ENCODE measurements at places on chromosomes 1 and 21.

DNA sequence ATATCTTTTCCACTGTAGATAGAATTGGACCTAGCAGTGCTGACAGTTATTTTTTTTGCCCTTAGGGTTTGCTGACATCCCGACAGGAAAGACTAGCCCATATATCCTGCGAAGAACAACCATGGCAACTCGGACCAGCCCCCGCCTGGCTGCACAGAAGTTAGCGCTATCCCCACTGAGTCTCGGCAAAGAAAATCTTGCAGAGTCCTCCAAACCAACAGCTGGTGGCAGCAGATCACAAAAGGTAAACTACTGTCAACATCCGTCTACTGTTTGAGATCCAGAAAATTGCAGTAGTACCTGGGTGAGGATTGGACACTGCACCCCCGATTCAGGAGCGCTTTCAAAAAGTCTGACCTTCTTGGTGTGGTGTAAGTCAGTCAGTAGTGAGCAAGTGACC lies 55.8 kb downstream of the CENPF start:
- no peak for DNase-seq

DNA sequence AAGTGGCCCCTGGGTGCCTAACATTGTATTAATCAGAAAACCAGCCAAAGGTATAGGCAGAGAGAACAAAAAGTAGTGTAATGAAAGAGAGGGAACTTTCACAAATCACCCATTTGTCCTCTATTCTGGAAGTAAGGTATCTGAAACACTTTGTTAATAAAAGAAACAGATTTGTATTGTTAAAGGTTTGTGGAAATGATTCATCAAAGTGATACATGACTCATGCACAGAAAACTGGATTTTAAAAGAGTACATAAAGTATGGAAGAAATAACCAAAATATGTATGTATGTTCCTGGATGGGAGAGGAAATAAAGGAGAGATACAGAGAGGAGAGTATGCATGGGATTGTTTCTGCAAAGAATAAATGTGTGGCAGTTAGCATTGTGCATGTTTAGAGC lies 126.8 kb downstream of the RGS21 start:
- DNase-seq: no peak

DNA sequence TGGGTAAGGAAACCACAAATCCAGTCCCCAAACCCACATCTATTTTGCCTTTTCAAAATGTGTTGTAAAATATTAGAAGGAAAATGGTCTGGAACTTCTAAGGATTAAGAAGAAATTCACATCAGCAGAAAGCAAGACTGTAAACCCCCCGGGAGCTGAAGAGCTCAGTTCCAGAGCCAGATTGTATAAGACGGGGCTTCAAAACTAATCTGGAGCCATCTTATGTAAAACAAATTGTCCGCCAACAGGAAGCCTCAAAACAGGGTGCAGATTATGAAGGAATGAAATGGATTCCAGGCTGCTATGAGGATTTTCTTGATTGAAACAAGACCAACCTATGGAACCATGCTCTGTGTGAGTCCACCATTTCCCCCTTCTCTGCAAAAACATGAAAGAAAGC lies 25.1 kb upstream of the HUNK start:
- no peak for DNase-seq

DNA sequence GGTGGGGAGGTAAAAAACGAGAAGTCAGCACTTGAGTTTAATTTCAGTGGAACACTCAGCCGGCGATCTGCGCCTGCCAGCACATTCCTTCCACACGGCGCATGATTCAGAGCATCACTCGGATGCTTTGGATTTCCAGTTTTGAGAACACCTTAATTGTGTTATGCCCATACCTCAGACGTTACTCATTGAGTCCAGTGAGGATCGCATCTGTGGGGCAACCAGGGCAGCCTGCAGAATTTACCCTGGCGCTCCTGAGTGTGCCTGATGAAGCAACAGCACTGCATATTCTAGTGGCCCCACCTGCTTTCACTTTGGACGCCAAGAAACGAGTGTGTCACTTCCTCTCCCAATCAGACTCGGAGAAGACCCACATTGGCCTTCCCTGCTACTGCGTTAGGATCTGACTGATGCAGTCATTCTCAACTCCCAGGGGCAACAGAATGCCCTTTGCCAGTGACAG lies 19.9 kb downstream of the FAM89A start:
- DNase-seq: no peak

GRCh38 chr1:65793359-65793732 lies 651 bp downstream of the PDE4B start:
- DNase-seq: no peak

DNA sequence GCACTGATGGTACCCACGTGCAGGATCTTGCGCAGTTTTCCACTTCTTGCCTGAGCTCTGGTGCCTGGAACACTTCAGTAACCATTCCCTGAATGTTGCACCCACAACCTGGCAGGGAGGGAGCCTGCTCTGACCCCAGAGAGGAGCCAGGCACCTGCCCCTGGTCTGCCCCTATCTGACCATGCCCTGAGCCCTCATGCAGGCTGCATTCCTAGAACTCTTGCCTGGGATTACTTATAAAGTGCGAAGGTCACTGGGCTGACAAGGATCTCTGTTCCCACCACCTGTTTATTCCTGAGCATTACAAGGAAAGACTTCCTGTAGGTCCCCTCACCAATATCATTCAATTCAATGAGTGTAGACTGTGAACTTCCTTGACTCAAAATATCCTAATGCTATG lies 191.9 kb upstream of the FMN2 start:
- DNase-seq: no peak

GRCh38 chr1:162823771-162824525 lies 33.4 kb downstream of the HSD17B7 start:
- no peak for DNase-seq

DNA sequence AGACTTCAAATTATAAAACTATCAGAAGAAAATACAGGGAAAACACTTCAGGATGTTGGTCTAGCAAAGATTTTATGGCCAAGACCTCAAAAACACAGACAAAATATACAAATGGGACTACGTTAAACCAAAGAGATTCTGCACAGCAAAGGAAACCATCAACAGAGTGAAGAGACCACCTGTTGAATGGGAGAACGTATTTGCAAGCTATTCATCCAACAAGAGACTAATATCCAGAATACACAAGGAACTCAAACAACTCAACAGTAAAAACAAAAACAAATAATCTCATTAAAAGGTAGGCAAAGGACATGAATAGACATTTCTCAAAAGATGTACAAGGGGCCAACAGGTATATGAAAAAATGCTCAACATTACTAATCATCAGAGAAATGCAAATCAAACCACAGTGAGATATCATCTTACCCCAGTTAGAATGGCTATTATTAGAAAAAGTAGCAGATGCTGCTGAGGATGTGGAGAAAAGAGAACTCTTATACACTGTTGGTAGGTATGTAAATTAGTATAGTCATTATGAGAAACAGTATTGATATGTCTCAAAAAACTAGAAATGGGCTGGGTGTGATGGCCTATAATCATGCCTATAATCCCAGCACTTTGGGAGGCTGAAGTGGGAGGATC lies 112.6 kb downstream of the LRIG2 start:
- no peak for DNase-seq

GRCh38 chr1:166511761-166512160 lies 327.5 kb upstream of the POGK start:
- DNase-seq: no peak

DNA sequence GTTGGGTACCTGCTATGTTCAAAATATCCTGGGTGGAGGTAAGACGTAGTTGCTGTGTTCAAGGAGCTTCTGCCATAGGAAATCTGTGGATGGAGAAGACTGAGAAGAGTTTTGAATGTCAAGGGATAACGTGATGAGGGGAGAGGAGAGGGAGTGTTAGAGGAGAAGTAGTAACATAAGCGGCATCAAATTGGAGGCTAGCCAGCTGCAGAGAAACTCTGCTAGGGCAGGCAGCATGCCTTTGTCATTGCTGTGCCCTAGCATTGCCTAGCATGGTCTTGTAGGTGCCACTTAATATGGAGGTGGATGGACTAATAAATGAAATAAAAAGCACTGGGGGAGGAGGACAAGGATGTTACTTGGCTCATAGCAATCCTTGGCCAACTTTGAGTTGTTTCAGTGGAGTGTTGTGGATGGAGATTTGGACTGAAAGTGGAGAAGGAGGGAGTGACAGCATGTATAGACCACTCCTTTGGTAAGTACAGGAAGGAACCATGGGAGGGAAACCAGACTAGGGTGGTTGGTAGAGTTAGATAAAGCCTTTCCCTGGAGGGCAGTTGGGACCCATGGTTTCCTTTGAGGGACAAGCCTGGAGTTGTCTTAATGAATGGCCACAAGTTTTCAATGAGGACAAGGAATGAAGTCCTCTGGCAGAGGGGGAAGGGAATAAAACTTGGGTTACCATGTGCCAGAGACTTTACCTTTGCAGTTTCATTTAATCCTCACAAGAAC lies 6.3 kb downstream of the VANGL1 start:
- DNase-seq: no peak

DNA sequence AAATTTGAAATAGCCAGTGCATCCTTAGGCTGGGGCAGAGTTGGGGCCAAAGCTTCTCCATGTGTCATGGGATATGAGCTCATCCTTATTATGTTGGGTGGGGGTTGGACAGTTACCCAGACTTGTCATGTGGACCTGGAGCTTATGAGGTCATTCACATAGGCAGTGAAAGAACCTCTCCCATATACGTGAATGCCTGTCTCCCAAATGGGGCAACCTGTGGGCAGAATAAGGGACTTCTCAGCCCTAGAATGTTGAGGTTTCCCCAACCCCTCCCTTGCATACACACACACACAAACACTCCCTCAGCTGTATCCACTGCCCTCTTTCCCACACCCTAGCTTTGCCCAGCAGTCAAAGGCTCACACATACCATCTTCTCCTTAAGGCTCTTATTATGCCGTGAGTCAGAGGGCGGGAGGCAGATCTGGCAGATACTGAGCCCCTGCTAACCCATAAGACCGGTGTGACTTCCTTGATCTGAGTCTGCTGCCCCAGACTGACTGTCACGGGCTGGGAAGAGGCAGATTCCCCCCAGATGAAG lies 2.3 kb upstream of the IVL start:
- DNase-seq: no peak

GRCh38 chr1:203299169-203299568 lies 6.2 kb upstream of the BTG2 start:
- DNase-seq: no peak

- no peak for DNase-seq
Observed at GRCh38 chr1:26581287-26581651, 51.7 kb downstream of the RPS6KA1 start.

GRCh38 chr1:27368869-27369582 lies 2.3 kb upstream of the MAP3K6 start:
- no peak for DNase-seq

GRCh38 chr1:52904927-52905698 lies 16.4 kb downstream of the ECHDC2 start:
- DNase-seq: no peak

DNA sequence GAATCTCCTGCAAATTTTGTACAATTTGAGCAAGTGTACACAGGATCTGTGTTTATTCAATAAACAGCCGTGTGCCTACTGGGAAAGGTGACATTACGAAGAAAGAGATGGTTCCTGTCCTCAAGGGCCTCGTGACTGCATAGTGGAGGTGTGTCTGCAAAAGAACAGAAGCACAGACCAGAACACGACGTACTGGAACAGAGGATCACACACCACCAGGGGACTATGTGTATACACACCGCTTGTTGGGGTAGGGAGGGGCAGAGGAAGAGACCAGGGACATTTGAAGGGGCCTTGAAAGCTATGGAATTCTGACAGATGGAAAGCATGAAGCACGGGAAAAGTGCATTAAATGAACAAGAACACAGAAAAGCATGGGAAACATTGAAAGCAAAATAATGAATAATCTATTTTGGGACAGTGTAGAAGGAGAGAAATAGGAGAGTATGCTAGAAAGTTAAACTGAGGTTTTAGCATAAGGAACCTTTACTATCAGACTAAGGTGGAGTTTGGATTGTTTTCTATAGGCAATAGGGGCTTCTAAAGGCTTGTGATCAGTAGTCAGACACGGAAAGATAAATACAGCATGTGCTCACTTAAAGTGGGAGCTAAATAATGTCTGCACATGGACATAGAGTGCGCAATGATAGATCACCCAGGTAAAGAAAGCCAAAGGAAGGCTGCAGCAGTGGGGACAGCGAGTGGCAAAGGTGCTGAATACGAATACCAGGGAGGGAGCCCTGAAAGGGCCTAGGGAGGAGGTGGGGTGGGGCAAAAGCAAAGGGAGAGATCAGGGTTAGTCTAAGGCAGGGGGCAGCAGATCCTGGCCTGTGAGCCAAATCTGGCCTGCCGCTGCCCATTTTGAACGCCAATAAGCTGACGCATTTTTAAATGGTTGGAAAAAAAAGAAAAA lies 11.0 kb downstream of the JAK1 start:
- DNase-seq: no peak

DNA sequence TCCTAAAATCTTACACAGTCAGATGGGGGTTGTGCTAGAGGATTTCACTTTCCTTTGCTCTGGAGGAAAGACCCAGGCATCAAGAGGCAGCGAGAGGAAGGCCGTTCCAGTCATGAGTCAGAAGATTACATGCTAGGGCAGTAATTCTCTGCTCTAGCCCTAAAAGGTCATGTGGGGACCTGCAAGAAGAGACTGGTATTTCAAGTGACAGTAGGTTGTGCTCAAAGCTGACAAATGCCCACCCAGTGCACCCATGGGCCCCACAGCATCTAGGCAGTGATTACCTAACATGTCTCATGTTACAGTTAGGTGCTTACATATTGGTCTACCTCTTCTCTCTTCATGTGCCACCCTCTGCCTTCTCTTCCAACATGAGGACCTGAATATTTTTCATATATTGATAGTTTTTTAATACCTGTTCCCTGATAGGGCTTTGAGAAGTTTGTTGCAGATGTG lies 99.7 kb upstream of the BEND5 start:
- no peak for DNase-seq

DNA sequence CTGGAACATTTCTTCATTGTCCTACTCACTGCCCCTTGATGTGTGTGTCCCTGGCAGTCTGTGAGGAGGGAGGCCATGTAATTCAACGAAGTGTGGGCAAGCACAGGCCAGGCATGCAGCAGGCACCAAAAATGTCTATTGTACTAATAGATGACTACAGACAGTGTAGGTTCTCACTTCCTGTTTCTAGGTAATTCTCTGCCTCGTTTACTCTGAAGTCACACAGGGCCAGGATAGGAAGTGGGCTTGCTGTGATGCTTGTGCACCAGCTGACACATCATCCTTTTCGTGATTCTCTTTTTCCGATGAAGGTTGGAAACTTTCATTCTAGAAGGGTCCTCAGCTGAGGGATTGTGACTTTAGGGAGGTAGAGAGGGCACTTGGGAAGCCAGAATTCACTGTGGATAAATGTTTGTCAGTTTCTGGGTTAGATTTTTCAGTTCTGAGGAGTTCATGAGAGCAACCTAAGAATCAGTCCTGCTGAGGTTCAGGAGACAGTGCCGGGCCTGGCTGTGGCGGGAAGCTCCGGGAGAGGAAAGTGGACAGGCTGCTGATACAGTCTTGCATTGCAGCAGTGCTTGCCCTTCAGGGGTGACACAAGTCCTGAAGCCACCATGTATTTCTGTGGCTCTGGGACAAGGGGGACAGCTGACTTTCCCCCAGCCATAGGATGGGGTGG lies 4.3 kb upstream of the CSF1 start:
- peak; percentile 41 for DNase-seq

DNA sequence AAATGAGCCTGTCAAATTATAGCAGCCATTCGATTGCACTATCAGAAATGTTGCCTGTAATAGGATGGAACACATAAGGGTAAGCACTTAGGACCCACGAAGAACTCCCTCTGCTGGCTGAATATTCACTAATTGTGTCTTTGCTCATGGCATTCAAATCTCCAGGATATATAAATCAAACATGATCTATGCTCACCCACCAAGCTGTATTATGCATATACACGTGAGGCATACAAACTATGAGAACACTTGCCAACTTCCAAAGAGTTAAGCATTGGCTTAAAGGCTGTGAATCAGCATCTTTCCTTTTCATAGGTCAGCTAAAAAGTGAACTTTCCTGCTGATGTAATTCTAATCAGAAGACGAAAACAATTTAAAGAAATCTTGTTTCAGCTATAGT lies 34.5 kb downstream of the TMPRSS15 start:
- DNase-seq: no peak
